ENCODE measurements at places on chromosomes 2 and 18.
A peak's percentile ranks its signal among the peaks of the same experiment; 100 is the strongest.

GRCh38 chr2:63587814-63588384 is 378 bp downstream of the WDPCP start:
- no peak for DNase-seq

GRCh38 chr2:30422444-30423040 is 24.5 kb upstream of the LCLAT1 start:
- no peak for DNase-seq

GRCh38 chr2:126444512-126444911 is 211.4 kb upstream of the GYPC start:
- DNase-seq: no peak

GRCh38 chr2:216551234-216552068 is 52.8 kb downstream of the RPL37A start:
- no peak for DNase-seq

DNA sequence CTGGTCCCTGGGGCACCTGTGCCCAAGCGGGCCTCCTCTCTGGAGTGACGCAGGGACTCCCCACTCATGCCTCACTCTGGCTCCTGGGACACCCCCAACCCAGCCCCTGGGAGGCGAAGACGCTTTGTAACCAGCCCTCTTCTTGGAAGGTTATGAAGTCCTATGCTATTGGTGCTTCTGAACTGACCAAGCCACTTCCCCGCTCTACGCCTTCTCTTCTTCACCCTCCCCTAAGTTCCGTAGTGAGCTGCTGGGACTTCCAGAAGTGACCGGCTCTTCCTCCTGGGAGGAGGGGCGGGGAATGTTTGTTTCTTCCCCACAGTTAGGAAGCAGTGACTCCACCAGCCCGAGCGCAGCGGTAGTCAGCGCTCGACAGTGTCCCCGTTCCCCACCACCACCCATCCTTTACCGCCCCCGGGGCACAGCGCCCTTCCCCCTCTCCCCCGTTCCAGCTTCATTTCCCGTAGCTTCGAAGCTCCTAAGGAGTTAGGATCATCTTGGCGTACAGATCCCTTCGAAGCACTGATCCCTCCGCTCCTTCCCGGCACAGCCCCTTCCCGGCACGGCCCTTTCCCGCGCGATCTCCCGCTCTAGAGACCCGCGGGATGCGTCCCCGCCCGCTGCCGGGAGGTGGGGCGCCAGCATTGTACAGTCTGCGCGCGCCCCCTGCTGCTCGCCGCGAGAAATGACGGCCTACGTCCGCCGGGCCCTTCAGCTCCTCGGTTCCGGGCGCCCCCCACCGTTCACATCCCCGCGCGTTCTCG is 25.3 kb upstream of the NOTO start:
- peak; percentile 95 for DNase-seq

GRCh38 chr2:96156011-96156820 is 11.0 kb upstream of the DUSP2 start:
- DNase-seq: no peak

DNA sequence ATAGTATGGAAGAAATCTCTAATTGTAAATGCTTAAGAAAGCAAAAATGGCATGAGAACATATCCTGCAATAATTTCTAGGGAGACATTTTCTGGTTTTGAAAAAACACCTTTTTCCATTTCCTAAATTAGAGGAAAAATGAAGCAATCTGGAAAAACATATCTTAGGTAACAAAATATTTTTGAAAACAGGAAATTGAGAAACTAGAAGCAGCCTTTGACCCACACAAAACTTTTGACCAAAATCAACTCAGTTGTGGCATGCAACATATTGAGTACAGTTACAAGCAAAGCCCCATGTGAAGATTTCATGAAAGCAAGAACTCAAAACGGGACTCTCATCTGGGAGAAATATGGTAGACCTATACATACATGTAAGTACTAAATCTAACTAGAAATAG is 28.6 kb upstream of the CHAC2 start:
- no peak for DNase-seq

GRCh38 chr2:28360058-28360717 is 32.5 kb upstream of the FOSL2 start:
- DNase-seq: no peak

- no peak for DNase-seq
Observed at GRCh38 chr2:206980413-206980812, 41.1 kb downstream of the CPO start.

DNA sequence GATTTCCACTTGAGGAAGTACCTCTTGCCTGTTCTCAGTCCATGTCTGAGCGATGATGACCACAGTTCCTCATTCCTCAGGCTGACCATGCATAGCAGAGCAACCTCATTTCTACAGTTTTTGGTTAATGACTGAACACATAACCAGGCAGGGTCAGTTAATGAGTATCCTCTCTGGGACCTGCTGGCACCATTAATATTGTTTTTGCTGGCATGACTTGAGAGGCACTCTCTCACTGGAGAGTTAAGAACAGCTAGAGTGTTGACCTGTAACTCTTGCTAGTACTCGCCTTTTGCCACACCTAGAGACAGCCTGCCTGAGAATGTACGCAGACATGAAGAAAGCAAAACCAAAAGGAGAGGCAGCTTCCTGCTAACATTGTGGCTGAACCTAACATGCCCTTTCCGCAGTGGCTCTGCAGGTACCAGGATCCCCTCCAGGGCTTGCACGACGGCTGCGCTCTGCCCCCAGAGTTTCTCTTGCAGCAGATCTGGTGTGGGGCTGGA is 23.9 kb downstream of the PECR start:
- peak; percentile 38 for DNase-seq

GRCh38 chr2:235183786-235184185 is 232.0 kb downstream of the SH3BP4 start:
- no peak for DNase-seq

DNA sequence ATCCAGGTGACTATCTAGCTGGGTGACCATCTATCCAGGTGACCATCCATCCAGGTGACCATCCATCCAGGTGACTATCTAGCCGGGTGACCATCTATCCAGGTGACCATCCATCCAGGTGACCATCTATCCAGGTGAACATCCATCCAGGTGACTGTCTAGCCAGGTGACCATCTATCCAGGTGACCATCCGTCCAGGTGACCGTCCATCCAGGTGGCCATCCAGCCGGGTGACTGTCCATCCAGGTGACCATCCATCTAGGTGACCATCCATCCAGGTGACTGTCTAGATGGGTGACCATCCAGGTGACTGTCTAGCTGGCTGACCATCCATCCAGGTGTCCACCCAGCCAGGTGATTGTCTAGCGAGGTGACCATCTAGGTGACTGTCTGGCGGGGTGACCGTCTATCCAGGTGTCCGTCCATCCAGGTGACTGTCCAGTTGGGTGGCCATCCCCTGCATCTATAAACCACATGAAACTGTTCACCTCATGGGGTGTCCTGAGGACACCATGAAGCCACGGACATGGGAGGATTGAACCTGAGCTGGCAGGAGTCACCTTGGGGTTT is 305.3 kb downstream of the NDUFA10 start:
- DNase-seq: no peak

DNA sequence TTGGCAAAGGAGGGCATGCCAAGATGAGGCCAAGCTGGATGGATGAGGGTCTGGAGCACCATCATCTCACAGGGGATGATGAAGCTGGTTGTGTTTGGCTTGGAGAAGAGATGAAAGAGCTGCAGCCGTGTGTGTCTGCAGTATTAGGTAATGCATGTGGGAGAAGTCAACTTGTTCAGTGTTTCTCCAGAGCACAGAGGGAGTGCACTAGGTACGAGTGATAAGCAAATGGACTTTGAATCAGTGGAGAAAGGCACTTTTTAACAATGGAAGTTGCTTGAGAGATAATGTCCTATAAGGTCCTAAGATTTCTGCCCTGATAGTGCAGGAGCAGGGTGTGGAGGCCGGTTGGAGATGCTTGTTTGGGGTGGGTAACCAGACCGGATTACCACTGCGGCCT is 36.0 kb downstream of the SLC14A2 start:
- DNase-seq: no peak

DNA sequence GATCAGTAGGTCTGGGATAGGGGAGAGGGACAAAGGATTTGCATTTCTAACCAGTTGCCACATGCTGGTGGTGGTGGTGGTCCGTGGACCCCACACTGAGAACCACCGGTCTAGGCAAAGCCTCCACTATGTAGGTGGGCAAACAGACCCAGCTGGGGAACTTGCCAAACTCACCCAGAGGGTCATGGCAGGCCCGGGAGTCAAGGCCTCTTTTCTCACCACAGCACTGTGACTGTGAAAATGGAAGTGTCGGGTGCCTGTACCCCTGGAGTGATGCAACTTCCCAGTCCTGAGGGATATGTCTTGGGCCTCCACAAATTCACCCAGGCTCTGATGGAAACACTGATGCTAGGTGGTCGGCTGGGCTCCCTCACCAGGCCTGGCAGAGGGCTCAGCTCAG is 101.2 kb upstream of the SMAD2 start:
- DNase-seq: no peak

DNA sequence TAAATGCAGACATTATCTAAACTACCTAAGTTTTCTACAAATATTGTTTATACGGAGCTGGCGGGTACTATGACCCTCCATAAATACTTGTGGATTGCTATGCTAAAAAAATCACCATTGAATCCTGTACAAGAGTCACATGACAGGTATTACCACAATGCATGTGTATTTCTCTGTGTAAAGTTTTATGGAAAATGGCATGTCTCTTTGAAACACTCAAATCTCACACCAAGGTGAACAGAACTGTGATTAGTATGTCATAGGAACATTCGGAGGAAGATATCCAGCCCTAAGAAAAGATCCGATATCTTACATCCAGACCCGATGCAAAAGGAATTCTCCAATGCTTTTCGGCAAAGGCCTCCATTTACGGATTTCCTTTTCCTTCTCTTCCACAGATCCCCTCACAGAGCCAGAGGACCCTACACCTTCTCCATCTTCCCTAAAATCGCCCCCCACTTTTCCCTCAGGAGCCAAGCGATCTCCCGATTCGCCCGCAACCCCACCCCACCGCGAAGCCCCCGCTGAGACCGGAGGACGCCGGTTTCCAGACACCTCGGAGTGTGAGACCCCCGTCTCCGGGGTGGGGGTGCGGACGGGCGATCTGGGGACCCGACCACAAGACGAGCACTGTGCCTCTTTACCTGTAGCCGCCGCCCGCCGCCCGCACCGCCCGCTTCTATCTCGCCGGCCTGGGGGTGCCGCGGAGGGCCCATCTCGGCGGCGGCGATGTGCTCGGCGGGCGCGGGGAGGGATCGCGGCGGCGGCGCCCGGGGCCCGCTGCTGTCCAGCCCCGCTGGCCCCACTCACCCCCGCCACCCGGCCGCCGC is 1.2 kb downstream of the SAP130 start:
- DNase-seq: no peak

- DNase-seq: no peak
Observed at GRCh38 chr2:217854684-217855420, 147.9 kb downstream of the TNS1 start.

- no peak for DNase-seq
Observed at GRCh38 chr2:225920621-225921220, 521.2 kb downstream of the NYAP2 start.

- DNase-seq: no peak
Observed at GRCh38 chr18:43393174-43393573, 115.9 kb upstream of the SYT4 start.

- DNase-seq: no peak
Observed at GRCh38 chr2:187136646-187137045, 287.7 kb upstream of the ZSWIM2 start.

- DNase-seq: no peak
Observed at GRCh38 chr2:5140347-5140746, 551.8 kb upstream of the SOX11 start.

DNA sequence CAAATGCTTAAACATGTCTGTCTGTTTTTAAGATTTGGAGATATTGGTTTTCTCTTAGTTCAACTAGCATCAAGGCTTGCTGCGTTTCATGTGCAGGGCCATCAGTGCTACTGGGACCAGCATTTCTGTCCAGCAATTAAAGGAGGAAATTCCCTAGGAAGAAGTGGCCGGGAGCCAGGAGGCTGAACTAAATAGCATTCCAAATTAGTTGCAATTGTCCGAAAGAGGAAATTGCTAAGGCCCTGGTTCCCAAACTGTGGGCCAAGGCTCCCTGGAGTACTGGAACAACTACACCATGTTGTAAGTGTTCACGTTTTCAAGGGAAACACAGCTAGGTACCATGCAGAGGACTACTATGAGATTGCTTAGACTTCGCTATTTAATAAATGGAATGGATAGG is 257.9 kb downstream of the PTPRM start:
- no peak for DNase-seq

DNA sequence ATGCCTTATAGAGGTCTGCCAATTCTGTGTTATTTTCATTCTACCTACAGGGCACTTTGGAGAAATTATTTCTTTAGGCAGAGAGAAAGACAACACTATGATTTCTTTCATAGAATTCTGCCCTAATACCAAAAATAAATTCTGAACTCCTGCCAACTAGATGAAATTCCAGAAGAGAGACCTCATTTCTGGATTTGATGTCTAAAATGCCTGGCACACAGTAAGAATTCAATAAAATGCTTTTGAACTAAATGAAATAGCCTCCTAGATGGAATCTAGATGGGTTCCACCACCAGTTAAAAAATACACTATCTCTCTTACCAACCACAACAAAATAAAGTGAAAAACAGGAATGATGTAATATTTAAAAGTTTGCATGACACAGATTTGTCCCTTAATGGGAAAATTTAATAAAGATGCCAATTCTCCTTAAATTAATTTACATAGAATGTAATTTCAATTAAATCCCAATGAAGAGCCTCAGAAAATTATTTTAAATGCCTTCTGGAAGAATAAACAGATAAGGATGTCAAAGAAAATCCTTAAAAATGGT is 75.0 kb downstream of the OSBPL1A start:
- no peak for DNase-seq

DNA sequence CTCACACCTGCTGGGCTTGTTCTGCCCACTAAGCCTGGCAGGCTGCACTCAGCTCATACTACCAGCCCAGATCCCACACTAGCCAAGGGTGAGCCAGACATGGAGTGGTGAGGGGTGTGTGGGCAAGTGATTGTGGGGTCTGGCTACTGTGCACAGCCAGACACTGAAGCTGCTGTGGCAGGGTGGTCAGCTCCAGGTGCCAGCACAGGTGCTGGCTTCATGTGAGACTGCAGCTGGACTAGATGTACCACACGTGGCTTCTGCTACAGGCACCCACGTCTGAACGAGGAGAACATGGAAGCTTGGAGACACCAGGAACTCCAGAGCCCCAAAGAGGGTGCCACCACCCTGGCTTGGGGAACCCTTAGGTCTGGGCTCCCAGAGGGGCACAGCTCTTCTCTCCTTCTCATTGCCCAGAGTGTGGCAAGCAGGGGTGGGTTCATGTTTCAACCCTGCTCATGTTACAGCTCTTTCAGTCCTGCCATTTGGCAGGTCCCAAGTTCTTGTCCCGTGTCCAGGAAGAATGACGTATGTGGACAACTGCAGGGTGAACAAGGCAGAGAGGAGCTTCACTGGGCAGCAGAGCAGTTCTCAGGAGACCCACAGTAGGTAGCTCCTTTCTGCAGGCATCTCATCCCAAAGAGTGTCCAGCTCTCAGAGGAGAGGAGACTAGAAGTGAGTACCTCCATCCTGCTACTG is 1624.2 kb upstream of the TMEFF2 start:
- DNase-seq: no peak

DNA sequence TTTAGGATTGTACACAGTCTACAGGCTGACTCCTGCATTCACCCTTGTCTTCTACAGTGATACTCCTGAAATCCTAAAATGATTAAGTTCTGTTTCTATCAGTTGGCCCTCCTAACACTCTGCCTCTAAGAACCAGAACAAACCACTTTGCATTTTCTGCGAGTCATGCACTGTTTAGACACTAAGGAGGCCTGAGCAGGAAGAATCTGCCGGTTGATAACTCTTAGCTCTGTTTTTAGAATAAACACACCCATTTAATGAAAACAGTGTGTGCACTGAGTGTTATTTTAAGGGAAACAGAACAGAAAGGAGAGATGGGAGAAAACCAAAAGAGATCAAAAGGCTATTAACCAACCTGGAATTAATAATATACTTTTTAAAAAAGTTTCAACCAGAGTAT is 22.9 kb upstream of the SSB start:
- DNase-seq: no peak

GRCh38 chr2:166042768-166043390 is 84.9 kb downstream of the SCN1A start:
- DNase-seq: no peak
